Daoy (cell line): ENCODE measurements at places on chromosomes 5 and 9.

DNA sequence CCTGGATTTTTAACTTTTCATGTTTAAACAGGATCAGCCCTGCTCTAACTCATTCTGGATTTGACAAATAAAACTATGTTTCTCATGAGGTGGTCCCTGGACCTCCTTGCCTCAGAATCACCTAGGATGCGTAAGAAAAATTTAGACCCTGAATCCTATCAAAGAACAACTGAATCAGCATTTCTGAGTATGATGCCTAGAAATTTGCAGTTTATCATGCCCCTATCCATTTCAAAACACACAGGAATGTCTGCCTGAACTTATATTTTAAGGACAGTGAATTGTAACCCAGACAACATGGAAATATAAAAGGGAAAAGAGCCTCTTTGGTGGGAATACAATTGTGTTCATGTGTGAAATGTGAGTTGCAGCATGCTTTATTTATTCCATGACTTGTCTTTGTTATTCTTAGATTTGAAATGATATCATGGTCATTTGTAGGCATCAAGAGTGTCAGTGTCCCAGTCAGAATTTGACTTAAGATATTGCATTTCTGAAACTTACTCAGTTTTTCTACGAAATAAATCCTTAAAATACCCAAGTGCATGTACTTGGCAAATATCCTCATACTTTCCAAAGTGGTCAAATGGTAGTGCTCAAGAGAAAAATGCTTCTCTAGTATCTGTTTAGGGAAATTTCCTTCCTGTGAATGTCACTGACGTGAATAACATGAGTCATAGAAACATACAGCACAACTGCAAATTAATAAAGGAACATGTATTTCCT is 144.3 kb downstream of the GIN1 start:
- DNase-seq, result no peak

GRCh38 chr5:117318528-117318927 is 743.9 kb upstream of the SEMA6A start:
- no peak for DNase-seq

GRCh38 chr5:58484505-58484904 is 6.7 kb upstream of the GAPT start:
- no peak for DNase-seq

- no peak for DNase-seq
Measured at GRCh38 chr9:91118704-91119025, 243.1 kb downstream of the AUH start.
